HepG2 (cell line): ENCODE measurements at places on chromosomes 1 and 21.

- DNase-seq, result peak; percentile 44
Observed at GRCh38 chr1:17569200-17570139, 30.0 kb downstream of the ARHGEF10L start.

GRCh38 chr1:94026619-94027380 is 94.1 kb downstream of the ABCA4 start:
- no peak for DNase-seq

- no peak for DNase-seq
Observed at GRCh38 chr1:113215015-113215414, 142.0 kb downstream of the LRIG2 start.

DNA sequence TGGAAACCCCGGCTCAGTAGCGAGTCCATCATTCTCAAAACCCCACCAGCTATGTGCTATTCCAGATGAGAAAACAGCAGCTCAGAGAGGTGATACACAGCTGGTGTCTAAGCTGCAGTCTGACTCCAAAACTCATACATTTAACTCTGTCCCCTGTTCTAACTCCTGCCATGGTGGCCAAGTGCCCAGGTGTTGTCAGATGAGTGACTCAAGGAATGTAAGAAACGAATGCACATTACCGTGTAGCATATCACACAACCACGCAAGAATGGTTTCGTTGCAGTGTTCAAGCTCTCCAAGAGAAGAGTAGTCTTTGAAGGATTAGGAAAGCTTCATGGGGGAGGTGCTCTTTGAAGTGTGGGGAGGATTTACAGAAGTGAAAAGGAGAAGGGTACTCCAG is 4.7 kb upstream of the XKR8 start:
- DNase-seq, result no peak

DNA sequence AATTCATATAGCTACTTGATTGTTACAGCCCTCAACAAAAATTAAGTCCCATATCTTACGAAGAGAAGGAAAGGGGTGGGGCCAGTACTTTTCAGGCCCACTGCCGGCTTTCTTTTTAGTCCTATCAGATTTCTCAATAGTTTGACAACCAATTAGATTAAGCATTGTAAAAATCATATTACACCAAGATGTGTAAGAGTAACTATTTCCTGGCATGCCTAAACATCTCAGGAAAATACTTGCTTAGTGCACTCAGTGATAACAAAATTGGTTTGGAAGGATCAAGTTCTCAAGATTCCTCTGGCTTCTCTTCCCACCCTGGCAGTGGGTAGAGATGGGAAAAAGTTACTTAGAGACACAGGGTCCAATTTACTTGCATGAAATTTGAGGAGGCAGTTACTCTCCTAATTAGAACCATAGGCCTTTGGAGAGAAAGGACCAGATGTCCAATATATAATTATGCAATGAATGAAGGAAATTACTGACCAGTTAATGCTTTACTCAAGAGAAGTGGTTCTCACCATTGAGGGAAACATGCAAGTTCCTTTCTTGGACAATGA is 30.1 kb downstream of the STPG1 start:
- no peak for DNase-seq

DNA sequence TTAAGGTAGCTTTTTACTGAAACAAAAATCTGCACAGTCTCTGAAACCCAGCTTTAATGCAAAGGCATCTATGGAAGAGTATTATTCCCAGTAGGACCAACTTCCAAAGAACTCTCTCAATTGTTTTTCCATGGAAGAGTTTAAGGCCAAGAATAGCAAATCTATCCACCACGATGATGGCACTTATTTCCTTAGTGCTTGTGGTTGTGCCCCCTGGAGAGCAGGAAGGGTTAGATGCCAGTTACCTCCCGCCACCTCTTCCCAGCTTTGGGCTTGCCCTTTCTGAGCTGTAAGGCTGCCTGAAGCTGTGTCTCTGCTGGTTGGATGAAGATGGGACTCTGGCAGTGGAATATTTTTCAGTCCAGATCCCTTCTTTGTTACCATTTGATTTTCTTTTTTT is 4.8 kb upstream of the ATP1A1 start:
- DNase-seq, result no peak

GRCh38 chr1:5428351-5428750 is 563.9 kb downstream of the NPHP4 start:
- DNase-seq, result no peak

- DNase-seq, result no peak
Observed at GRCh38 chr1:212554401-212554800, 54.2 kb upstream of the ATF3 start.

GRCh38 chr1:106534612-106535011 is 521.9 kb upstream of the PRMT6 start:
- no peak for DNase-seq

DNA sequence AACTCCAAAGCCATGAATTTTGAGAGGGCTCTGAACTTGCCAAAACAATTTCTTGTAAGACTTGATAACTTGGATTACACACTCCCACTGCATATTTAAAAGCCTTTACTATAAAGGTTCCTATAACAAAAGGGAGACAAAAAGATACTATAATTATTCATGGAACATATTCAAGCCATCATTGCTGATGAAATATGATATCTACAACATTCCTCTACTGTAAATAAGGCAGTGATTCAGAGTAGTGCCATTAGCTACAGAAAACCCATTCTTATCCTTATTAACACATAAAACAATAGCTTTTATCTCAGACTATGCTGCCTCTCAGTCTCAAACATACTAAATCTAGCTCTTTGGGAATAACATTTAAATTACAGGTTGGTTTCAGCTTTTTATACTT is 675.5 kb upstream of the CXADR start:
- DNase-seq, result no peak

DNA sequence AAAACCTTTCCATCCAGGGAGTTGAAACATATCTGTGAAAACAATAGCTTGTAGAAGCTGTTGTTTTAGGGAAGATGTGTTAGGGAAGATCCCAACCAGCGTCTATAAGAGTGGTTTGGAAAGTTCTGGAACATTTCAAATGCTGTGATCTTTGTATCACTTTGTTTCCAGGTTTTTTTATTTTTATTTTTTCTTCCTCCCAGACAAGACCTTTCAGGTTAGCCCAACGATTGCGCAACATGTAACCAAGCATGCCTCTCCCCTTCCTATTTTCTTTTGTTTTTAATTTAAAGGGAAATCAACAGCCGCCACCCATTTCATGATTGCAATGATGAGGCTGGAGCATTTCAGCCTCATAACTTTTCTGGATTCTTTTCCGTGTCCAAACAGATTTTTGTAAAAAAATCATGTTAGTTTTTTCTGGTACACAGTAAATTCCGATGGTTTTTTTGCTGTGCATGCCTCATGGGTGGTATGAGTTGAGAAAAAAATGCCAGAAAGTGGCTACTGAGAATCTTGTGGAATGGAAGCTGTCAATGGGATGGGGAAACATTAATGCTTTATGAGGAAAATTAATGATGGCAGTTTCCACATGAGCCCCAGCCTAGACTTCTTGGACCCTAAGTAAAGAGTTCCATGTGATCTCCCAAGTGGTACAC is 109.3 kb downstream of the RUNX1 start:
- no peak for DNase-seq

GRCh38 chr1:29626066-29626465 is 389.7 kb downstream of the PTPRU start:
- DNase-seq, result no peak

DNA sequence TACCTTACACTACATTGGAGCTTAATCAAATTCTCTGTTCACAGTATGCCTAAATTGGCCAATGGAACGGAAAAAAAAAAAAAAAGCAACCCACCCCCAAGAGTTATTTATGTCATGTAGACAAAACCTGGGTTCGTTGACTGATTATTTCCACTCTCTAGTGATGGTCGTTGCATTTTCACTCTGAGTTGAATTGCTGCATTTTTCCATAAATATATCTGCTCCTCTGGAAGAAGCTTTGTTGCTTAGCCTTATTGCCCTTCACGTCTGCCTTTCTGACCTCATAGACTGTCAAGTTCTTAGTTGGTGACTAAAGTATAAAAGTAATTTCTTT is 90.2 kb upstream of the RUNX1 start:
- no peak for DNase-seq

- DNase-seq, result no peak
Observed at GRCh38 chr1:84643183-84643582, 47.1 kb downstream of the SSX2IP start.
